ENCODE measurements at places on chromosomes 6 and 20.

- no peak for DNase-seq
Measured at GRCh38 chr20:50208085-50208491, 17.5 kb downstream of the CEBPB start.

GRCh38 chr6:163585932-163586437 is 171.5 kb downstream of the QKI start:
- DNase-seq: no peak

GRCh38 chr6:89308525-89309395 is 6.3 kb downstream of the GABRR2 start:
- no peak for DNase-seq

DNA sequence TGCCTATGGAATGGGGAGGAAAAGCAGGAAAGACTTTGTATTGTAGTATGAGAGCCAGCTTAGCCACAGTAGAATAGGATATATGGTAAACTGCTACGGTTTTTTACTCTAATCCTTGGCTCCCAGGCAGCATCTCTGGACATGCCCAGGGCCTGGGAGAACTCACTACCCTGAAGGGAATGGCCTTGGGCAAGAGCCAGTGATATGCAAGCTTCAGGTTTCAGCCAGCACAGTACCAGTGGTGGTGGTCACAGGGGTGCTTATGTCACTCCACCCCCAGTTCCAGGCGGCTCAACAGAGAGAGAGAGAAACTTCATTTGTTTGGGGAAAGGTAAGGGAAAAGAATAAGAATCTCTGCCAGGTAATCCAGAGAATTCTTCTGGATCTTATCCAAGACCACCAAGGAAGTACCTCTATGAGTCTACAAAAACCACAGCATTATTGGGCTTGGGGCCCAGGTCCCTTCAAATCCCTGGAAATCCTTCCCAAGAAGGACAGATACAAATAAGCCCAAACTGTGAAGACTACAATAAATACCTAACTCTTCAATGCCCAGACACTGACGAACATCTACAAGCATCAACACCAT is 121.2 kb downstream of the THBS2 start:
- no peak for DNase-seq

- DNase-seq: no peak
Measured at GRCh38 chr6:166353507-166353906, 11.2 kb upstream of the SFT2D1 start.

DNA sequence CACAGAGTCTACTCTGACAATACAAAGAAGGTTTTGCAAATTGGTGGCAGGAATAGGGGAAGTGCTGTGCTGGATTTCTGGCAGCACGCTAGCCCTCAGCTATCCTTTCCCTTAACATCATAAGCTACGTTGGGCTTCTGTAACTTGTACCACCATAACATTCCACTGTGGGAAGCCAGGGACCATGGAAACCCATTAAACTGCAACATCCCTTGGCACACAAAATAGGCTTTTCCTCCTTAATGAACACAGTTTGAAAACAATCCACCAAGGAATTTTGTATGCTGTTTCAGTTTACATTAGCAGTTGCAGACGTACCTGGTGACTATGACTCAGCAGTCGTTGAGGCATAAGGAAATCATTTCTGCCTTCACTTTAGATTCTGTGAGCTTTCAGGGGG is 203.9 kb upstream of the RAB32 start:
- DNase-seq: no peak
